Amygdala (tissue), 56 donors: ENCODE measurements at places on chromosomes 3 and 15.

DNA sequence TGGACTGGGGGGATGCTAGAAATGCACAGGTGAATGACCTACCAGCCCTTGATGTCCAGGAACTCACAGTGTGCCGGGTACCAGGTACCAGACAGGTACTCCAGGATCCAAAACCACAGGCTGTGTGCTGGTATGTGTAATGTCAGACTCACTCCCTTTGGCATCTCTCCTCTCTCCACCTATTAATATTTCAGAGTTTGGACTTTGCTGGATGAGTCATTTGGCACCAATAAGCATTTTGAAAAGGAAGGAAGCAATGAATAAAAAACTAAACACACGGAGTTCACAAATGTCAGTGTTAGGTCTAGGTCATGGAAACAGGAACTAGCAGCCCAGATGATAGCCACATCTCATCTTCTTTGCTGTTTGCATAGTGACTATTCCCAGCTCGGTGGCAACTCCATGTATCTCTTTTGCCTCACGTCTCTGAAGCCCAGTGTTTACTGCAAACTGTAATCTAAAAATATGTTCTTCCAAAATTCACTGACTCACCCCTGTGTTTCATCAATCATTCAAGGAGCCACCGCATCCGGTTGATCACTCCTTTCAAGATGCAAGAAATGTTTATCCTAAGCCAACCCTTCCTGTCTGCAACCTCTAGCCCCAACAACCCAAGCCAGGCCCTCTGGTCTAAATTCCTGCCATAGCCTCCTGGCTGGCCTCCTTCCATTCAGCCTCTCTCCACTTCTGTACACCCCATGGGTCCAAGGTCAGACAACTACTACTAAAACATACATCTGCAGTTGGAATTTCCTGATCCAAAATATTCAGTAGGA is 8.4 kb downstream of the ITGB5 start:
- DNase-seq, result no peak

GRCh38 chr15:96701443-96701842 is 370.9 kb downstream of the NR2F2 start:
- DNase-seq, result no peak

DNA sequence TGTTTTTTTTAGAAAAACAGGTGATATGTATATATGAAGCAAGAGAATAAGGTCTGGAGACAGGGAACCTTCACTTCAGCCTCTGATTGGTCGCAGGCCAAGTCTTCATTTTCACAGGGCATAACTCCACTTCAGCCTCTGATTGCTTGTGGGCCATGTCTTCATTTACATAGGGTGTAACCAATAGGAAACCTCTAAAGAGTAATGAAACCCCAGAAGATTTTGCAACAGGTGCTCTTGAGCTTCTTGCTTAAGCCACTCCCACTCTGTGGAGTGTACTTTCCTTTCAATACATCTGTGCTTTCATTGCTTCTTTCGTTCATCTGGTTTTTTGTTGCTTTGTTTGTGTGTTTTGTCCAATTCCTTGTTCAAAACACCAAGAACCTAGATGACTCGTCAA is 22.6 kb upstream of the SCG3 start:
- DNase-seq, result no peak

DNA sequence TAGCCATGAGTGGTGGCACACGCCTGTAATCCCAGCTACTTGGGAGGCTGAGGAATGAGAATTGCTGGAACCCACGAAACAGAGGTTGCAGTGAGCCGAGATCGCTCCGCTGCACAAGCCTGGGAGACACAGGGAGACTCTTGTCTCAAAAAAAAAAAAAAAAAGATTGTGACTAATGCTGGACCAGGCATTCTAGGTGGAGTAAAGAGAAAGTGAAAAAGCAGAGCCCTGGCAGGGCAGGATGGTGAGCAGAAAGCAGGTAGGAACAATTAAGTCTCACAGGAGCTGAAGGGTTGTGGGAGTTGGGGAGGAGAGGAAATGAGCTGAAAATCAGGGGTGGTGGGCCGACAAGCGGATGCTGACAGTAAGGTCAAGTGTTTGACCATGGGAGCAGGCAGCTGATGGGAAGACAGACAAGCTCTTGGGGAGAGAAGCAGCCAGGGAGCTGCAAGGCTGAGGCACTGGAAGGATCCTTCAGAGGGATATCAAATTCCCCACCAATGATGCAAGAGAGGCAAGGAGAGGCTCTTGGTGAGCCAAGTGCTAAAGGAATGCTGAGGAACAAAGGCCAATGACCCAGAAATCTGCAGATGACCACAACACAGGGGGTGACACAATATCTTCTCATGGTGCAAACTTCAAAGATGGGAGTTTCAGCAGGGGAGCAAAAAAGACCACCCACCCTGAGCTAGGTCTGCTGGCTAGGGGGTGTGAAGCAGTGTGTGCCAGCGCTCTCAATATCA is 251.1 kb downstream of the ULK4 start:
- no peak for DNase-seq

GRCh38 chr3:99242271-99242670 is 340.8 kb upstream of the DCBLD2 start:
- DNase-seq, result no peak

DNA sequence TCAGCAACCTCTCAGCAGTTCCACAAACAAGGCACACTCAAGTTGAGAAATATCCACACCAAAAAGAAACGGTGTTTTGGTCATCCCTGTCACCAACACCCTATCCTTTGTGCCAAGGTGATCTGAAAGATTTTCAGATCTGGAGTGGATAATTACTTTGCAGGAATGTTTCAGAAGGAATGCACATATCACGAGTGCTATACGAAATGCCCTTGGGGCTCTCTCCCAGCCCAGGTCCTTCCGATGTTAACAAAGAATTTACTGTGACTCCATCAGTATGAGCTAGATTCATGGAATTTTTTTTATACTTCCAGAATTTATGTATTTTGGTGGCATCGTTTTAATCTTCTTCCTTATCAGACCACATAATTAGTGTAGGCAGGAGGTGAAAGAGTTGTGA is 105.0 kb downstream of the GRM7 start:
- DNase-seq, result no peak

DNA sequence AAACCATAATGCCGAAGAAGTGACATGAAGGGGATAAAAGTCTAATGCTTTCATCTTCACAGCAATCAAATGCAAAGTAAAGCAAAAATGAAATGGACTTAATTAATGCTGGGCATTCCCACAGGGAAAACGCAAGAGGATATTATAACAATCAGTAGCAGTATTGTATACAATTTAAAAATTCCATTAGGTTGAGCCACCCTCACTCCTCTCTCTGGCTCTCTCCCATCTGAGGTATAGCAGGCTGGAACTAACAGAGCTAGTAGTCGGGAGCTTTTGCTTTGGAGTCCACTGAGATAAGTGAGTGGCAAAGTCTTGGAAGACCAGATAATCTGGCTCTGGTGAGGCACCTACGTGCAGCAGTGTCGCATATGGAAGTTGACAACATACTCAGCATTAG is 33.9 kb downstream of the DET1 start:
- no peak for DNase-seq

DNA sequence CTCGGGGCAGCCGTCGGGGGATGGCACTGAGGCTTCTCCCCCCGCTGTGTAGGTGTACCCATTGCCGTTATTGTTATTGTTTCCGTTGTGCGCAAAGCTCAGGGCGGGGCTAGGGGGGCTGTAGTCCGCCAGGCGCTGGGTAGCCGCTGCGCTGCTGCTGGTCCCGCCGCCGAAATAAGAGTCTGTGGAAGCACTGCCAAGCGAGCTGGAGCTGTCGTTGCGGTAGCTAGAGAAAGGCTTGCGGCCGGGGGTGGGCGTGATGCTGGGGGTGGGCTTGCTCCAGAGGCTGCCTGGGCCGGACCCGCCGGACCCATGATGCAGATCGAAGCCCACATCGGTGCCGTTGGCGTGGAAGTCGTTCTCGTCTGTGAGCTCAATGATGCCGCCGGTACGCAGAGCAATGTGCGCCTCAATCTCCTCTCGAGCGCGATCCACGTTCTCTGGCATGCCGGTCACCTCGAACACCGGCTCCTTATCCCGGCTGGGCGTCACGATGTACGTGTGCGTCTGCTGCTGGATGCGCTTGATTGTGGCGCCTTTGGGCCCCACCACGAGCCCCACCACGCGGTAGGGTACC is 1.9 kb downstream of the MEX3B start:
- DNase-seq, result no peak

- DNase-seq, result peak; percentile 8
Observed at GRCh38 chr3:55555873-55556618, 68.9 kb upstream of the WNT5A start.

DNA sequence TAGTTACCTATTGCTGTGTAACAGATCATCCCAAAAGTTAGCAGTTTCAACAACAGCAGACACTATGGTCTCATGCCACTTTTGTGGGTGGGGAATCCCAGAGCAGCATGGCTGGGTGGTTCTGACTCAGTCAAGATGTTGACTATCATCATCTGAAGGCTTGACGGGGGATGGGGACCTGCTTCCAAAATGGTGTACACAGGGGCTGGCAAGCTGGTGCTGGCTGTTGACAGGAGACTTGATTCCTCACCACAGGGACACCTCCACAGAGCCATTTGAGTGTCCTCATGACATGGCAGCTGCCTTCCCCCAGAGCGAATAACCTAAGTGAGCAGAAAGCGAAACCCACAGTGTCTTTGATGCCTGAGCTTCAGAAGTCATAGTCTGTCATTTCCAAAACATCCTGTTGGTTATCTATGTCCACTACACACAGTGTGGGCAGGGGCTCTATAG is 19.1 kb downstream of the DNAJB8 start:
- DNase-seq, result no peak

- no peak for DNase-seq
Observed at GRCh38 chr15:82871358-82871757, 61.9 kb downstream of the WHAMM start.
